ENCODE measurements at places on chromosomes 4 and X.

DNA sequence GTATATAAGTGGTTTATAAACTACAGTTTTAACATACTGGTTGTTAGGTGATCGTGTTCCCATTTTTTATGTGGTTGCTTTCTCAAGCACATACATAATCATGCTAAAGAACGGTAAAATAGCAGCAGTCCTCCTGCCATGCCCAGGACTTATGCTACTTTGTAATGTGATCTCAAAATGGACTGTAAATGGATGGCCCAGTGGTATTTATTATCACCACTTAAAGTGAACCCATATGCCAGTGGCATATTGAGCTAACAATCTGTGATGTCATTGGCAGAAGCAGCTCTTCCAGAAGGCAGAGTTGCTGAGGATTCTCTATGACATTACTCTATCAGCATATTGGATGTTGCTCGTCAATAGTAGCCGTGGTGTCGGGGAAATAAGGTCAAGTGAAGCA is 28.6 kb downstream of the ANK2 start:
- no peak for DNase-seq

DNA sequence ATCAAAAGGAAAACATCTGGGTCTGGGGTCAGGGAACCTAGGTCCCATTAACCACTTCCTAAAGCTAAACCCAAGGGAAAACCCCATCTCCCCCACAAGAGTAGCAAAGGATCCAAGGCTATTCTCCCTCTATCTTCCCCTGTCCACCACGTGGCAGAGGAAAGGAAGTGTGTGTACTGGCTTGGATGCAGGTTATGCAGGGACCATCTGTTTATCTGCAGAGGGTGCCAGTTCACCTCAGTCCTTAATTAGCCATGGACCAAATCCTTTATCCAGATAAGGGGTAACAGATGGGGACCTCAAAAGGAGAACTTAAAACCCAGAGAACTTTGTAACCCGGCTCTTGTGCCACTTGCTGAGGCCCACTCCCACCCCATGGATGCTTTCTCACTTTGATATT is 135.3 kb downstream of the ZNF518B start:
- no peak for DNase-seq

DNA sequence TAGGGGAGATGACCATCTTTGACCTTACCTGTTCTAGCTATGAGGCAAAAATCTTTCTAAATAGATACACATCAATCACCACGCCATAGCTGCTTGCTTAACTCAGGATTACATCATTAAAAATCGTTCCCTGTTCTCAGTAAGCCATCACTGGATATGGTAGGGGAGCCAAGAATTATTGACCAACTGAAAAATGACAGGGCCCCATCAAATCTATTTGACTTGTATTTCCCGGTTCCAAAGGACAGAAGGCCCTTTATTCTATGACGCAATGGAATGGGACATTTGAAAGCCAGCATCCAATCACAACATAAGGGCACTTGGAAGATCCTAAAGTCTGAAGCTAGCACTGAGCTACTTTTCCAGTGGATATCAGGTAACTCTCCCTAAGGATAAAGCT is 75.6 kb upstream of the NOCT start:
- DNase-seq: no peak

GRCh38 chr4:61375301-61375700 is 175.2 kb downstream of the ADGRL3 start:
- no peak for DNase-seq

DNA sequence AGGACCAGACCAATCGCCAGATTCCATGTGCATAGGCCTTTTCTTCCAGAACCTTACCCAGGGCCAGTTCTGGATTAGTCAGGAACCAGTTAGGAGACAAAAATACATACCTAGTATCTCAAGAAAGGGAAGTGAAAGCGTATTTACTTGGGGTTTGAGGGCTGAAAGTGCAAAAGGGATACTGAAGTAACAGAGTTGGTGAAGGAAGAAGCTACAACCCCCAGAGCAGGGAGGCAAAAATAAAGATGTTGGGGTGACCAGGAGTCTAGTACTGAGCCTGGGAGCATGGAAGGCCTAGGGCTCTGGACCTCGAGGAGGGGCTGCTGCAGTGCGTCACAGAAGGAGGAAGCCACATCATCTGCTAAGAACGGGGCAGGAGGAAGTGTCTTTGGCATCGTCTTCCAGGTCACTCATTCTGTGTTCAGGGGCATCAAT is 38.3 kb downstream of the TKTL1 start:
- no peak for DNase-seq
